Lower lobe of right lung (tissue), 2 donors: ENCODE measurements at places on chromosomes 7 and 10.
A peak's percentile ranks its signal among the peaks of the same experiment; 100 is the strongest.

DNA sequence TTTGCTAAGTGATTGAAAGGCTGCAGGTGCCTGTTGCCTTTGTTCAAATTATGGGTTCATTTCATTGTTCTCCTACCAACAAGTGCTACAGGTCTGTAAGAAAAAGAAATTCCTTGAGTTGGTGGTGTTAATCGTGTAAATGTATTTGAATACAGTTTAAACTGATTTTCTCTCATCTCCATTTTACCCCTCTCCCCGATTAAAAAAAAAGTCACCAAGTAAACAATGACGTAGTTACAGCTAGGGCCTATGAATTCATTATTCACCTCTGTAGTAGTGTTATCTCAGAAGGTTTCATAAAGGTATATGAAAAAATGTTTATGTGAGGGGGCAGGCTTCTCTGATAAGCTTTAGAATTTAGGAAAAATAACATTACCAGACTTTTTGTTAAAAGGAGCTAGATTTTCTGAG lies 1.1 kb downstream of the REEP3 start:
- DNase-seq: no peak

- DNase-seq: no peak
Observed at GRCh38 chr7:121006711-121007315, 18.3 kb downstream of the CPED1 start.

- no peak for DNase-seq
Observed at GRCh38 chr10:125514206-125515162, 168.5 kb downstream of the TEX36 start.

DNA sequence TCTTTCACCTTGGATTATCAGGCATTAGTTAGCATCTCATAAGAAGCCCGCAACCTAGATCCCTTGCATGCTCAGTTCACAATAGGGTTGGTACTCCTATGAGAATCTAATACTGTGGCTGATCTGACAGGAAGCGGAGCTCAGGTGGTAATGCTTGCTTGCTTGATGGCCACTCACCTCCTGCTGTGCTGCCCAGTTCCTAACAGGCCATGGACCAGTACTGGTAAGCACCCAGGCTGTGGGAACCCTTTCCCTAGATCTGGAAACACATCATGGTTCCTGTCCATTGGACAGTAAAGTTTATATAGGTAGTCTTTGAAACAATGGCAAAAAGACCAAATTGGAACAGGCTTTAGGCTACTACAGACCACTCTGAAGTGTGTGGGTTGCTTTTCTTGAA lies 9.4 kb upstream of the CTTNBP2 start:
- DNase-seq: no peak

DNA sequence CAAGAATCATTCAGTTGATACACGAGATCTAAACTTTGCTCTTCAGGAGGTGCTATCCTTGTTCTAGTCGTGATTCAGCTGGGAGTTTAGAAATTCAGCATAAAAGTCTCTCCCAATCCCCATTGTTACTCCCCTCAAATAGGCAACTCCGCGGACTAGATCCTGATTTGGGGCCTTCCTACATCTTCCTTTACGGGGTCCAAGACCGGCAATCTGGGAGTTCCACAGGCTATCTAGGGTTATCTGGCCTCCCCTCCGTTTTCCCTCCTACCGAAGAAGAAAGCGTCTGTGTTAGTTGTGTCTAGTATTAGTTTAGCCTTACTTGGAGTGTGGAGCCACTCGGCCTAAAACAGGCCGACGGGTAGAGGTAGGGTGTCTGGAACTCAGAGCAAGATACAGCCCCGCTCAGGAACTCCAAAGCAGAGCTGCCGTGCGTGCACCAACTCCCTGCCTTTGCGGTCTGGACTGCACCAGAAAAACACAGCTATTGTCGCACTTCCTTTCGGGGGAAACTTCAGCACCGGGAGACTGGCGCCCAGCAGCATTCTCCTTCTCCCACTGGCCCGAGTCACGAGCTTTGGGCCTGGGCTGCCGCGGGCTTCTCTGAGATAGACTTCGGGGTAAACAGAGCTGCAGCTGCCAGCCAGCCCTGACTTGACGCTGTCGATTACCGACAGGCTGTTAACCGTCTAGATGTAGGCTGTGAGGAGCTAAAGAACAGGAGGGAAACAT lies 1.5 kb upstream of the DLX5 start:
- DNase-seq: no peak

GRCh38 chr7:82600531-82600930 lies 157.0 kb upstream of the CACNA2D1 start:
- no peak for DNase-seq

GRCh38 chr10:69684020-69684980 lies 54.3 kb downstream of the FAM241B start:
- DNase-seq: peak; percentile 80

DNA sequence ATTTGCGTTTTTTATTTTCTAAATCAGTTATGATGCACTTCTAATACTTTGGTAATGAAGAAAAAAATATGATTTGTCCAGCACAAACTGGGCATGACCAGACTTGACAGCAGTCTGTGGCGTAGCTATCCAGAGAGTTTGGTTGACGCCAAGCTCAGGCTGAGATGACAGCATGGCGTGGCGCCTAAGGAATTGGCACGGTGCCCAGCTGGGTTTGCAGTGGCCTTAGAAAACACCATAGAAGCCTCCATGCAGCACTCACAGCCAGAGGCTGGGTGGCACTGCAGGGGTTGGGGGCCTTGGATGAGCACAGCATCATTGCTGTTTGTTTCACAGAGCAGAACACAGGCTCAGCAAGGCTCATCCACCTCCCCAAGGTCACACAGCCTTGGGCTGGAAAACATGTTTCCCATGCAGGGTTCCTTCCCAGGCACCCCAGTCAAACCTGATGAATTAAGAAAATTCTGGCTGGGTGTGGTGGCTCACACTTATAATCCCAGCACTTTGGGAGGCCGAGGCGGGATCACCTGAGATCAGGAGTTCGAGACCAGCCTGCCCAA lies 88.9 kb downstream of the GTF2IRD1 start:
- no peak for DNase-seq

- no peak for DNase-seq
Observed at GRCh38 chr7:38632411-38632810, 1.2 kb upstream of the AMPH start.

DNA sequence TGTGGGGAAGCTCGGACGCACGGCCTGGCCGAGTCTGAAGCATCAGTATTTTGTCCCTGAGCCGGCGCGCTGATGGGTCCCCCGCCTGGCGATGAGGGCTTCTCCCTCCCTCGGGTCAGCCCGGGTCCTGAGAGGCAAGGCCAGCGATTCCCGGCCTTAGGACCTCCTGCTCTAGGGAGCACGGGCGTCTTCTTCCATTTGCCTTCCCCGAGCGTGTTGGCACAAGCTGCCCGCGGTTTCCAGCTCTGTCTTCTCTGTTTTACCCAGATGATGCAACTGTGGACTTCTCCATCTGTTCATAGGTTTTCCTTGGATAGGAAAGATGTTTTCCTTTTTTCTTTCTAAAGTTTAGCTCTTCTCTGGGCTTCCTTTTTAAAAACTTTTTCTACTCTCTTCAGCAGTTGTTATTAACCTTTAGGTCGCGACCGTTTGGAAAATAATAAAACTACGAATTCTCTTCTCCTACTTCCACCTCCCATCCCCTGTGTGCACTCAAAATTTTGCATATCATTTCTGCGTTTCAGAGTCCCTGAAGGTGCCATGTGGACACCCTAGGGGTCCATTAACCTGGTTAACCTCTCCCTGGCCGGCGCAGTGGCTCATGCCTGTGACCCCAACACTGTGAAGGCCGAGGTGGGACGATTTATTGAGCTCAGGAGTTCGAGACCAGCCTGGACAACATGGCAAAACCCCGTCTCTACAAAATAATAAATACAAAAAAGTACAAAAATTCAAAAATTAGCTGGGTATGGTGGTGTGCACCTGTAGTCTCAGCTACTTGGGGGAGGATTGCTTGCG lies 1.4 kb upstream of the SLC25A28 start:
- DNase-seq: no peak

DNA sequence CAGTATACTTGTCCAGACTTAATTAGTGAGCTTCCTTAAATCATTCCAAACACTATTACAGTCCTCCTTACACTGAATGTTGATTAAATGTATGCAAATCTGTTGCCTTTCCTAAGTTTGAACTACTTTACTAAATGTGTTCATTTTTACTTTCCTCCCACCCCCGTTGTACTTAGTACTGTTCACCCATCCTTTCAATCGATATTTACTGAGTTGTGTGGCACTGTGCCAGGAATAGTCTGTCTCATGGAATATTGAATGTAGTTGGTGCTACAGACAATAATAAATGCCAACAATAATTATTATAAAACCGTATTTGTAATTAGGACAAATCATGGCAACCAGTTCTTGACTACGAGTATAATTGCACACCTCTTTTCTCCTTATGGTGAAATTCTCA lies 335.7 kb downstream of the GPR37 start:
- DNase-seq: no peak

- DNase-seq: no peak
Observed at GRCh38 chr10:47364911-47365310, 16.7 kb downstream of the RBP3 start.

DNA sequence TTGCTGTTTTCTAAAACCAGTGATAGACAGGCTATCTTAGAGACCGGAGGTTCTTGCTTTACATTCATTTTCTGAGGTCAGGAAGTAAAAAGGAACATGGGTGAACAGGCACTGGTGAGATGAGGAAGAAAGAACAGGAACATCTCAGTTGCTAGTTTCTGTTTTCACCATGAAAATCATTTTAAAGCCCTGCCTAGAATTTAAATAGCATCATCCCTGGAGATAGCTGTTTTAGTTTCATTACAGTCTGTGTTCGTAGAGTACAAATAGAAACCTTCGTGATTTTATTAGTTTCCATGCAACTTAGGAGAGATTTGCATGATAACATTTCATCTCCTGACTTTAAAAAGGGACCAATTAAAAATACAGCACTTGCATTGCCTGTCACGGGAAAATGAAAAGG lies 14.7 kb downstream of the KCNMA1 start:
- no peak for DNase-seq
